ENCODE measurements at places on chromosomes 6 and 20.

DNA sequence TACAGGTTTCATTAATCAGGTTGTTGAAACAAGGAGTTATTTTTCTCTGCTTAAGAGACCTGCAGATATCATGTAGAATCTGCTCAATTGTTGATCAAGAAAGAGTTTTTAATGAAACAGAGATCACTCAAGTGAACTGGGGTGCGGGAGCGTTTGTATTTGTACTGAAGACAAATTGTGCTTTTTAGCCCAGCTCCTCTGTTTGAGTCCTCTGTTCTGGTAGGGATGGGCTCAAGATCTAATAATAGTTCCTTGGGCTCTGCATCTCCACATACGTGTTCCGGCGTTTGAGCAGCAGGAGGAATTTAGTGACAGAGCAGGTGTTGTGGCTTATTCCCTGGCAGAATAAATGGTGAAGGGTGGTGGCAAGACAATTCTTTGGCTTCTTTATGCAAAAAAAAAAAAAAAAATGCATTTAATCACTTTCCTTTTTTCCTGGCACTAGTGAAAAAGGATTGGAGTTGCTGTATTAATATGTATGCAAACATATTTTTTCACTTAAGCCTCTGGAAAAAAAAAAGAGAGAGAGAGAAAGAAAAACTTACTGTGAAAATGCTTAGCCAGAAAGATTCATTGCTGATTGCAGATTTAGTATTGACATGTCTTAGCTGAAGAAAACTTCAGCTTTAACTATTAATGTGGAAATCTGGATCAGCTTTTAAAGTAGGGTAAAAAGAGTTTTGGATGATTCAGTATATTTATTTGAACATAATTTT is 4.0 kb downstream of the CITED2 start:
- no peak for DNase-seq

- DNase-seq = no peak
Measured at GRCh38 chr6:90497411-90497810, 89.5 kb downstream of the MAP3K7 start.

- DNase-seq = no peak
Measured at GRCh38 chr6:142883011-142883410, 62.0 kb downstream of the HIVEP2 start.

- no peak for DNase-seq
Measured at GRCh38 chr20:23003881-23004460, 31.1 kb upstream of the SSTR4 start.

DNA sequence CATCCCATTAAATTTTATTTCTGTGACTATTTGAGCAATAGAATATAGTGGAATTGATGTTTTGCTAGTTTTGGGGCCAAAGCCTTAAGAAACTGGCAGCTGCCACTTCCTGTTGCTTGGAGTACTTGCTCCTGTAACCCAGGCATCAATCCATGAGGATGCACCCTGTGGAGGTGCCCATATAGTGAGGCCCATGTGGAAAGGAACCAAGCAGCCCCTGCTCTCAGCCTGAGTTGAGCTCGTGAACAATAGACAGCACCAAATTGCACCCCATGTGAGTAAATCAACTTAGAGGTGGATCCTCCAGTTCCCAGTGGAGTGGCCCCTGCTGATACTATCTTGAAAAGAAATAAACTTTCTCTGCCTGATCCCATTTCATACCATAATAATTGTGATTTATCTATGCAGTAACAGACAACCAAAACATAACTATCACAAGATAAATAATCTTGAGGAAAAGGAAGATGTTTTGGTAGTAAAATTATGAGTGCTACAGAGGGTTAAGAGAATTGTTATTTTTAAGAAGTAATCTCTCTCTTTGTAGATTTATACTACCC is 481.9 kb downstream of the TBC1D32 start:
- no peak for DNase-seq

GRCh38 chr6:1770435-1770843 is 160.7 kb downstream of the FOXC1 start:
- DNase-seq = no peak

DNA sequence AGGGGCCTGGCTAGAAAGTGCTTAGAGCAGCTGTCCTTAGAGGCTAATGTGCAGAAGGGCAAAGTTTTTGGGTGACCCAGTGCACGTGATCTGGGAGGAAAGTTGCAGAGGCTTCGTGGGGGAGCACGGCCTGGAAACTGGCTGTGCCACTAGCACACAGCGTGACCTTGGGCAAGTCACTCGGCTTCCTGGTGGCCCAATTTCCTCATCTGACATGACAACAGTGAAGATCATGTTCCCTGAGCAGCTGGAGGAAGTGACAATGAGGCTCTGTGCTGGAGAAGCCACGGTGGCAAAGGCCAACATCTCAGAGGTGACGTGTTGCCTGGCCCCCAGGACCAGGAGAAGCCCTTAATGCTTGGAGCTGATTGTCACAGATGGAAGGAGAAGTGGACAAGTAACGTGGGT is 99.5 kb downstream of the FOXC1 start:
- DNase-seq = no peak

- DNase-seq = no peak
Measured at GRCh38 chr20:47231382-47232039, 125.0 kb downstream of the ZMYND8 start.

DNA sequence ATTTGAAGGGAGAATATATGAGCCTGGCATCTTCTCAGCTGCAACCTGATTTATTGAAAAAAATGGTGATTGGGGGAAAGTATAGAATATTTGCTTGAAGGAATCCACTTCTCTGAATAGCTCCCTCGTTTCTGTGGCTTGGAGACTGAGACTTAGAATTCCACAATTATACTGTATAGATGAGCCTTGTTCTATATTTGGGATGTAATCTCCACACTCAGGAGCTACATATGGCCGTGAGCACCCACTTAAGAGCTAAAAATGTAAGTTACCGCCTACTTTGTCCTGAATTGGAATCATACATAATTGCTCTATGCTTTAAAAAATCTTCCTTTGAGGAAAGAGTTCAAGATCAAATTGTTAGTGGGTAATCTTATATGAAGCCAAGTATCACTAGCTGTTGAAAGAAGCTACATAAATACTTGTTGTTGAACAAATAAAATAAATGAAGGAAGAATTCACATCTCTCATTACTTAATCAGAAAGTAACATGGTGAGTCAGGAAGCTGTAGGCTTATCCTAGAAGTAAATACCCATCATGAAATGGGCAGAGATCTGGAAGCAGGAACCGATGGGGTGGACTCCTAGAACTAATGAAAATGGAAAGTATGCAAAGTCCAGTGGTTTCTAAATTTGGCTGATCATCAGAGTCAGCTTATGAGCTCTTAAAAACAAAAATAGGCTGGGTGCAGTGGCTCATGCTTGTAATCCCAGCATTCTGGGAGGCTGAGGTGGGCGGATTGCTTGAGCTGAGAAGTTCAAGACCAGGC is 254.3 kb downstream of the SOX4 start:
- DNase-seq = no peak

- DNase-seq = no peak
Measured at GRCh38 chr6:15443119-15443830, 197.4 kb downstream of the JARID2 start.

GRCh38 chr6:19219931-19220330 is 617.2 kb upstream of the ID4 start:
- no peak for DNase-seq

- DNase-seq = no peak
Measured at GRCh38 chr6:147530132-147531060, 21.9 kb downstream of the SAMD5 start.

DNA sequence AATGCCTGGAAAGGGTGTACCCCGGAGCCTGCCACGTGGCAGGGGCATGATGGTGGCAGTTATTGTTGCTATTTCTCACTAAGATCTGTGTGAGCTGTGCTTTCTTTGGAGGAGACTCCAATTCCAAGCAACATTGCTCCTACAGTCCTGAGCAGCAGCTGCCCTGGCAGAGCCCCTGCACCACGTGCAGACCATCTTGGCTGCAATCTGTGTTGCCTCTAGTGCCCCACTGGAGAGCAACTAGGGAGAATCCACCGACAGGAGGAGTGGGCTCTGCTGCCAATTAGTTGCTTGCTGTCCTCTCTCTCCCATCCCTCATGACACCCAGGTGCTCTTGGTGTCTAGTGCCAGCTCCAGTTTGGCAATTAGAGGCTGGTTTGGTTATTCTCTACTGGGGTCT is 116.0 kb downstream of the PXDC1 start:
- no peak for DNase-seq

GRCh38 chr20:63220696-63221399 is 4.9 kb upstream of the YTHDF1 start:
- DNase-seq = no peak

- DNase-seq = no peak
Measured at GRCh38 chr20:57468523-57469417, 56.2 kb downstream of the CTCFL start.

DNA sequence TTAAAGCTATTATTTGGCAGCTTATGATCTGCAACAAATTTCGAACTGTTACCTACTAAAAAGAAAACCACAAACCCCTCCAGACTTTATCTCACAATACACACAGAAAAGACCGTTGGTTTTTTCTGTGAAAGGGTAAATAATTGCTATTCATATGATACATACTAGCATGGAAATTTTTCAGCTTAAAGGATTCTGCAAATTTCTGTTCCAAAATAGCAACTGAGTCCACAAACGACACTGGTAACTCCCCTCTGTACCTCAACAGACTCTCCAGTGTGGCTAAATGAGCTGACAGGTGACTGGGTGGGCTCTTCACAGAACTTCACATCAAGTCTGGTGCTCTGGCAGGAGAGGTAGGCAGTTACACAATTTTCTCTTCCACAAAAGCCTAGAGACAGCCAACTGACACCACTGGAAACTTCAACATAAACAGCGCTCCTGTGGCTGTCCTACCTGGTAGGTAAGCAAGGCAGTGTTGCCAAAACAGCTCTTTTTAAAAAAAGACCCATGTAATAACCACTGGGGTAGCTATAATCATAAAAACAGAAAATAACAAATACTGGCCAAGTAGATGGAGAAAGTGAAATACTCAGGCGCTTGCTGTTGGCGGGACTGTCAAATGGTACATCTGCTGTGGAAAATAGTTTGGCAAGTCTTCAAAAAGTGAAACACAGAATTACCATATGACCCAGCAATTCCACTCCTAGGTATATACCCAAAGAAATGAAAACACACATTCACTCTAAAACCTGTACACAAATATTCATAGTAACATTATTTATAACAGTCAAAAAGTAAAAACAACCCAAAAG is 37.8 kb downstream of the ELOVL5 start:
- no peak for DNase-seq

- peak; percentile 67 for DNase-seq
Measured at GRCh38 chr6:167350731-167351655, 26.1 kb downstream of the TTLL2 start.

DNA sequence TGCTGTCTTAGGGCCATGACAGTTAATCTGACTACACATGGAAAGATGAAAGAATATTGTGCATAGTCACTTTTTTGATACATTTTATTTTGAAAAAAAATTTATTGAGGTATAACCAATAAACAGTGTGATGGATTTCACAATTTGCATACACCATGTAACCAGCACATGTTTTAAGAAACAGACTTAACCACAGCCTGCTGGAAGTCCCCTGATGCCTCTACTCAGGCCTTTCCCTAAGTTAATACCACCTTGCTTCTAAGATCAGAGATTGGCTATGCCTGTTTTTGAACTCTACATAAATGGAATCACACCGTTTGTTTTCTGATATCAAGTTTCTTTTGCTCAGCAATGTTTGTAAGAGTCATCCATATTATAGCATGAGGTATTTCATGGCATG is 136.3 kb downstream of the CFAP61 start:
- no peak for DNase-seq

GRCh38 chr6:142372348-142372747 is 70.5 kb downstream of the ADGRG6 start:
- DNase-seq = no peak

GRCh38 chr6:136524936-136525413 is 25.2 kb downstream of the MAP7 start:
- no peak for DNase-seq

DNA sequence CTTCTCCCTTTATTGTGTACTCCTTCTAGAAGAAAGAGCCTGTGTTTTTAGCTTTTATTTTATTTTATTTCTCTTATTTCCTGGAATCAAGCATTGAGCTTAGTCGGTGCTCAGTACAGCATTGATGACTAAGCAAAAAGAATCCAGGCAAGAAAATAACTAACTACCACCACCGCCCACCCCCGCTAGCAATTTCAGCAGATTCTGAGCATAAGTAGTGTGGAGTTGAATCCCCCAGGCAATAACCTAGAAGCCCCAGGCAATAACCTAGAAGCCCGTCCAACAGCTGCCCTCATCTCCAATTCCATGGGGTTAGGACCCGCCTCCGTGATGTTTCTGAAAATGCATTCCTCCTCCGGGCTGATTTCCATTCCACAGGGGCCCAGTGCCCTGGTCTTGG is 258.0 kb upstream of the TAB2 start:
- no peak for DNase-seq

DNA sequence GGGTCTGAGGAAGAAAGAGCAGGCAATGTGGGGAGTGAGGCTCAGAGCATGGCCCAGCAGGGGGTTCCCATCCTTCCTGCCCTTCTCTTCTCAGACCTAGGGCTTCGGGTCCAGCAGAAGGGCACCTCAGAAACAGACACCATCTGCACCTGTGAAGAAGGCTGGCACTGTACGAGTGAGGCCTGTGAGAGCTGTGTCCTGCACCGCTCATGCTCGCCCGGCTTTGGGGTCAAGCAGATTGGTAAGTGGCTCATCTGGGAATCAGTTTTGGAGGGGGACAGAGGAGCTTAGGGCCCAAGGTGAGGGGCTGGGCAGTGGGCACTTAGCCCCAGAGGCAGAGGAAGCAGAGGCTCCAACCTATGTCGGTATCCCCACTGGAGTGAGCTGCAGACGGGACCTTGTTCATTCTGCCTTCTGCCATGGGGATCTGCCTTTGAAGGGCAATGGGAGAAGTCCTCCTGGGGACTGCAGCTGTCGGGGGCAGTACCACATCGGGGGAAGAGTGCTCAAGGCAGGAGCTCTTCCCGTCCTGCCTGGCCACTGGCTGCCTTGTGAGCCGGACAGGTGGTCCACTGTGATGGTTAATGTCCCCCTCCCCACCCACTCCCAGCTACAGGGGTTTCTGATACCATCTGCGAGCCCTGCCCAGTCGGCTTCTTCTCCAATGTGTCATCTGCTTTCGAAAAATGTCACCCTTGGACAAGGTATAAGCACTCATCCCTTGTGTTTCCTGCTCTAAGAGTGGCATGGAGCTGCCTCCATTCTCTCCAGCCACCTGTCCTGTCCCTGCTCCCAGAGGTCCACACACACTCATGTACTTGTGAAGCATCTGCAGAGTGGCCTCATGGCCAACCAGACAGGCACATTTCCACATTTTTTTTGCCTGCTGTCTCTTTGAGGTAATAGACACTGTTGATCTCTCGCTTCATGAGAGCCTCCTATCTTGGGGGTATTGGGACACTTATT is 4.7 kb downstream of the CD40 start:
- no peak for DNase-seq

DNA sequence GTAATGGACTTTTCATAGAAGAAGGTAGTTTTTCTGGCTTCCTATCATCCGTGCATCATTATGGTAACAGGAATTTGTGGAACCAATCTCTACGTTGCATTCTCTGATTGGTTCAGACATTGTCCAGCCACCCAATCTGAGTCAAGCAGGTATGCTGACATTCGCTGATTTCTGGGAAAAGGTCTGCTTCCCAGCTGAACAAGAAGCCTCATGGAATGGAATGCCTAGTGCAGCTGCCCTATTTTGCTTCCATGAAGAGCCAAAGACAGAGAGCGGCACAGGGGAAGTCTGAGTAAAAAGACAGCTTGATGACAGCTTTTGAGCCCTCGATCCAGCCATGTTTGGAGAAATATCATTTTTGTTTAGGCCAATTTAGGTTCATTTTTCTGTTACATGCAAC is 38.5 kb upstream of the TXLNB start:
- no peak for DNase-seq

All from left ventricle myocardium inferior (tissue), 1 donor.